Mesenteric fat pad (tissue), 1 donor: ENCODE measurements at places on chromosomes 1 and 21. TPM values are rescaled to one million over a fixed set of nuclear protein-coding genes. Genes with fewer than 3 reads are reported as not detected.

Gene RBBP5
- 9.8 TPM for total RNA-seq

Gene OR2T29
- not detected for total RNA-seq

Gene ACKR1
- 94.7 TPM for total RNA-seq

Gene MMEL1
- total RNA-seq = 3.2 TPM
